Tongue (tissue), 3 donors: ENCODE measurements at places on chromosomes 7 and 10. TPM values are rescaled to one million over a fixed set of nuclear protein-coding genes. Genes with fewer than 3 reads are reported as not detected.

DNA sequence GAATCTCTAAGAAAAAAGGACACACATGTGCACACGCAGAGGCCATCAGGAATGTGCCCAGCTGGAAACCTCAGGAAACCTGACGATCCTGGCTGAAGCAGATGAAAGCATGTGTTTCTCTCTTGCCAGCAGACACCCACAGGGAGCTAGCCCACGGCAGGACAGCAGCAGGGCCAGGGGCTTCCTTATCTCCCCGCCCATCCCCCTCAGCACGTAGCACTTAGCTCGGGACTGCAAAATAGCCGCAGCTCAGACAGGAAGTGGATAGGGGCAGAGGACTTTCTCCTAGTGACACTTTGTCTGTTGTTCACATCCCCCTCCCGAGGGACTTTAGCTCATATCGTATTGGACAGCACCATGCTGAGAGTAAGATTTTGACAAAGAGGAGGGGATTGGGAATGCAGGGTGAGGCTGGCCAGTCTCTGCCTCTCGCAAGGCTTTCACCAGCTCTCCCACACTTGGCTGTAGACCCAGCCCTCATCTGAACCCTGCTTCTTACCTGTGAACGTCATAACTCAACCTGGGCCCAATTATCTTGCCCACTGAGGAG lies 63.8 kb downstream of the MKI67 start:
- DNase-seq = no peak

DNA sequence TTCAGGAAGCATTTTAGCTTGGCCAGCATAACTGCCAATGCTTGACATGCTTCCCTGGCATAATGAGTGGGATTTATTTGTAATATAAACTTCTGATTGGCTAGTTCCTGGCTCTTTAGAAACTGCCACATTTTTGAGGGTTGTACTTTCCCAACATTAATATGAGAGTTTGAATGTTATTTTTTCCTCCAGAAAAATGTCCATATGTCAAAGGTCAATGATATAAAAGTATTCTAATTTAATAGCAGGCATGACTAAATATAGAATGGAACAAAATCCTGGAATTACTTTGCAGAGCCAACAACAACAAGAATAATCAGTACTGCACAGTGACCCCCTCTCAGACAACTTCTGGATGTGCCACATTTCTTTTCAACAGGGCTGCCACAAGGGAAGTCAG lies 352.6 kb downstream of the PRPF18 start:
- DNase-seq = peak; percentile 76

The NRG3 gene
- total RNA-seq = 0.31 TPM

The RHBDD2 gene
- 8.5 TPM for total RNA-seq

GRCh38 chr7:25913598-25914224 lies 238.3 kb upstream of the NFE2L3 start:
- DNase-seq = peak; percentile 24
